Stimulated activated CD8-positive, alpha-beta memory T cell treated with anti-CD3 and anti-CD28 coated beads, Interleukin-4, amount 100 ng/mL, for 4 hours (primary cell): ENCODE measurements at places on chromosomes 6 and 20.

DNA sequence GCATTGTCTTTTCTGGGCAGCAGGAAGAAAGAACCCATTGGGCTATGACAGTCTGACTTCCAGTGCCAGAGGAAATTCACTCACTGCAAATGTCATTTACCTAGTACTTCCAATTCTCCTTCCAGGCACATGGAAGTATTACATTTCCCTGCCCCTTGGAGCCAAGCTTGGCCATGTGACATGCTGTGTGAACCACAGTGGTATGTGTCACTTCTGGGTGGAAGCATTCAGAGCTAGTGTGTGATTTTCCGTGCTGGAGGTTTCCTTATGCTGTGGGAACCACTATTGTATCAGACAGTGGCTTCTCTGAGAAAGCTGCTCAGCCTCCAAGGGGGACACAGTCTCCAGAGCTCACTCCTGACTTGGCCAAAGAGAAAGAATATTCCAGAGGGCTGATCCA lies 387.6 kb downstream of the CDC5L start:
- no peak for DNase-seq

DNA sequence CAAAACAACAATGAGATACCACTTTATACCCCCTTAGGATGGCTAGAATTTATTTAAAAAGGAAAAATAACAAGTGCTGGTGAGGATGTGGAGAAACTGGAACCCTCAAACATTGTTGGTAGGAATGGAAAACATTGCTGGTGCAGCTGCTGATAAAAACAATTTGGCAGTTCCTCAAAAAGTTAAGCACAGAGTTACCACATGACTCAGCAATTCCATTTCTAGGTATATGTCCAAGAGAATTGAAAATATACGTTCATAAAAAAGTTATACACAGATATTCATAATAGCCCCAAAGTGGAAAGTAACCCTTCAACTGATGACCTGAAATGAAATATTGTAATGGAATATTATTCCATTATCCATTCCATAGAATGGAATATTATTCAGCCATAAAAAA lies 55.0 kb downstream of the CD83 start:
- DNase-seq = no peak

GRCh38 chr6:70651326-70651905 lies 16.3 kb upstream of the SMAP1 start:
- DNase-seq = no peak

DNA sequence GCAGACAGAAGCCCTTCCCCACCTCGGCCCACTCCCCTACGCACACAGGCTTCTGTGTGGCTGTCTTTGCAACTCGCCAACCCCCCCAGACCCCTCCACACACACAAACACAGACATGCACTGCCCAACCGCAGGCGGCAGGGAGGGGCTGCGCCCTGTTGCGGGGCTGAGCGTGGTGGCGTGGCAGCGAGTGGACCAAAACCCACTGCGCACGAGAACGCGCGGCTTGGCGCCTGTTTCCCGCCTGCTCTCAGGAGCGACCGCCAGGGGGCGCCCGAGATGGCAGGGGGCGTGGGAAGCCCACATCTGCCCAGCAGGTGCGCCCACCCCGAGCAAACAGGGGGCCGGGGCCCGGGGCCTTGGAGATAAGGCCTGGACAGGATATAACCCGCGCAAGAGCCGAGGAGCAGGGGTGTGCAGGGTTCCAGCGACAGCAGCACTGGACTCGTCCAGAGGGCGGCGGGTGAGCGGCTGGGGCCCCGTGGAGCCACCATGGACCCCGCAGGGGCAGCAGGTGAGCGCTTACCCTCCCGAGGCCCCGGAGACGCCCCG lies at the start of gene RBPJL:
RBPJL (plus strand) TSS at position 410 of the 552 bp plus-strand sequence; CDS start at position 493, 83 bp downstream.
- no peak for DNase-seq

DNA sequence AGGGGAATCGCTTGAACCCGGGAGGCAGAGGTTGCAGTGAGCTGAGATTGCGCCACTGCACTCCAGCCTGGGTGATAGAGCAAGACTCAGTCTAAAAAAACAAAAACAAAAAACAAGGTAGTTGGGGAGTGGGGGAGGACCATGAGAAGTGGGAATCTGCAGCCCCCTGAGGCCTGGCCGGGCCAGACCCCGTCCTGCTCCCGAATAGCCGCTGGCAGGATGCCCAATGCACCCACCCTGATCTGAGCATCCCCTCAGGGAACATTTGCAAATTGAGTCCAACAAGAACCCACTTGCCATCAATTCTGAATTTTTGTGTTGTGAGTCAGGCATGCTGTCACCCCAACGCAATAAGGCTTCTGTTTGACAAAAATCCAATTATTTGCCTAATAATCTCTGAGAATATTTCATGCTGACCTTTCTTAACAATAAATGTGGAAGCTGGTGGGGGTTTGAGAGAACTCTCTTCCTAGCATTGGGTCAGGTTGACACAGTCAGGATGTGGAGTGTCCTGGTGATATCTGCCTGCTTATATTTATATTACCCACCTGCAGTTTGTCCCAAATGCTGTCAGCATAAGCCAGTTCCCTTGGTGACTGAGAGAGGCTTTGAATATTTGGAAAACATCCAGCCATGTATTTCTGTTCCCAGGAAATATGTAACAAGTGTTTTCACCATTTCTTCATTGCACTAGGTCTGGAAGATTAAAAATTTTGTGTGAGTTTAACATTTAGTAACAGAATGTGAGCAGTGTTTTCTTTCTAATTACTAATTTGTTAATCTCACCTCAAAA lies 28.4 kb upstream of the FRMD1 start:
- DNase-seq = no peak

DNA sequence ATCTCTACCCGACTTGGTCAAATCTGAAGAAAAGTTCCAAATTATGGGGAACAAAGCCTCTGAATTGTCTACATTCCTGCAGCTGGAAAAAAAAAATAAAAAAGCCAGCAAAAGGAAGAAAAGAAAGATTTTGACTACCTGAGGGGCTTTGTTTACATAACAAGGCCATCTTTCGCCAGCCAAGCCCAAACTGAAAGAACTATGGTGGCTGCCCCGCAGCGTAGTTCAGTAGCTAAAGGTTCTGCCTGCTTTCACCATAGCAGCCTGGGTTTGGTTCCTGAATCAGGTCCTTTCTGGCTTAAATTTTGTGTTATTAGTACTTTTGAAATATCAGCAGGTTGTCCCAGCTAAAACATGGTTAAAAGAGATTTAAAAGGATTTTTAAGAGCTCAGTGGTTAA lies 35.4 kb downstream of the ZNF133 start:
- no peak for DNase-seq

DNA sequence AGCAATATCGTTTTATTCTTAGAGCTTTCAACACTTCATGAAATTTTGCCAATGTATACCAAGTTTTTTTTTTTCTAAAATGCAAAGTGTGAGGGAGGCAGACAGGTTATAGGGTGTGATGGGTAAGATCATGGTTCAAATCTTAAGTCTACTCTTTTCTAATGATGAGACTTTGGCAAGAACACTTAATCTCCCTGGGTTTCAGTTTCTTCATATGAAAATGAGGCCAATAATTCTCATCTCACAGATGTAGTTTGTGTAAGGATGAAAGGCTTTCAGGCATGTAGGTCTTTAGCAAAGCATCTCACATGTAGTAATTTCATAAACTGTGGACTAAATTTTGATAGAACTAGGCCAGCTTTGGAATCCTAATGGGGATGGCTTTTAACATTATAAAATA lies 457.1 kb downstream of the QKI start:
- no peak for DNase-seq

DNA sequence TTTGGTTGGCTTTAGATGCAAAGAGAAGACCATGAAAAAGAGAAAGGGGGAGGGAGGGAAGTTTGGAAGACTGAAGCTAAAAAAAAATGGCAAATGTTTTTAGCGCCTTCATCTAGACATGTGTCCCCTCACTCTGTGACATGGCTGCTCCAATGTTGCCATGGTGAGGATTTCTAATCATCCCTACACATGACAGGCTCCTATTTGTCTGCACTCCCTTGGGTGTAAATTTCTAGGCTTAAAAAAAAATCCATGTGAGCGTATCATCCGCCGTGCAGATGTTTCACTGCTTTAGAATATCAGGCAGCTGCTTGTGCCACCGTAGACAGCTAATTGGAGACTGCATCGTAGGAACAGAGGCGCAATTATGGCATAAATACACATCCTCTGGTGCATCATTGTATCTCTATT lies 761.1 kb upstream of the MMS22L start:
- no peak for DNase-seq

DNA sequence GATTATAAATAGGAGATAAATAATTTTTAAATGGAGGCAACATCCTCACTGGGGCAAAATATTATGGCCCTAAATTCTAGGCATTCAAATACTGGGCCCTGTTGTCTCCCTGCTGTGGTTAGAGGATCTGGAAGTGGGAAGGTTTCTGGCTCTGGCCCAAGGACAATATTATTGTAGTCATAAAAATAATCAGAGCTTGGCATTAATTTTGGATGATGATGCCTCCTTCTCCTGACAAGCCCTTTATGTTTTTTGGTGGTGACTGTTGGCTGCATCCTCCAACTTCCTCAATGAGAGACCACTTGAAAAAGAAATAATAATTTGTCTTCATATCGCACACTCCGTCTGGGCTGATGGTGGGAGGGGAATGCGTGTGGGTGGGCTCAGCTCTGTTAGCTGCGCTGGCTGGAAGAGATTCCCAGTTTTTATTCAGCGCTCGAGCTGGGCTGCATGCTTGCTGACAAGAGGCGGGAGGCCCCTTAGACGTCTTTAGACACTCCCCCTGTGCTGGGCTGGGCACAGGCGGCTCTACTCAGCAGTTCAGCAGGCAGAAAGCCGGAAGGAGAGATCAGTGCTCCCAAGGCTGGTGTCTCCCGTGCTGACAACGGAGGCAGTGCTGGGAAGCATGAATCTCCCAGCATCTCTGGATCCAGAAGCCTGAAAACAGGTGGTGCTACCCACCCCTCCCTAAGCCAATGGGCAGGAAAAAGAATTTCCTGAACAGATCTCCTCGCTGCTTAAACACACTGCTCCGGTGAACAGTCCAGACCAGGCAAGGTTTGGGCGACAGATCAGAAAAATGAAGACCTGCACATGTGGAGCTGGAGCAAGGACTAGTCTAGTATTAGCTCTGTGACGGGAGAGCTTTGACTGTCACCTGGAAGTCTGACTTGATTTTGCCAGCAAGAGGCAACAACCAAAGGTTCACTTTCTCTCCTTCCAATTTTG lies 97.7 kb downstream of the SYCP2 start:
- no peak for DNase-seq

DNA sequence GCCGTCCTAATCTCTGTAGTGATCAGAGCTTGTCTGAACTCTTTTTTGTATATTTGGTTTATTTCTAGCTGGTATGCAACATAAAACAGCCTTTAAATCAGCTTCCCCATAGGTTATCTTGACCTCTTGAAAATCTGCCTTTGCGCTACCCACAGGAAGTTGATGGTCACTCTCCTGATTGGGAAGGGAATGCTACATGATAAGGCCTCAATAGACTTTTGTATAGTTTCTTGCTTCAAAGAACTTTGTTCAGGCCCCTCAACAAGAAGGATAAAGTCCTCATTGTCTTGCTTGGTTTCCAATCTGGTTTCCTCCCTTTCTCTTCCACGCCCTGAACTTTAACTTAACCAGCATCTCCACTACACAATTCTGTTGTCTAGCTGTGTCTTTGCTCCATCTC lies 95.4 kb upstream of the TENT5A start:
- no peak for DNase-seq

DNA sequence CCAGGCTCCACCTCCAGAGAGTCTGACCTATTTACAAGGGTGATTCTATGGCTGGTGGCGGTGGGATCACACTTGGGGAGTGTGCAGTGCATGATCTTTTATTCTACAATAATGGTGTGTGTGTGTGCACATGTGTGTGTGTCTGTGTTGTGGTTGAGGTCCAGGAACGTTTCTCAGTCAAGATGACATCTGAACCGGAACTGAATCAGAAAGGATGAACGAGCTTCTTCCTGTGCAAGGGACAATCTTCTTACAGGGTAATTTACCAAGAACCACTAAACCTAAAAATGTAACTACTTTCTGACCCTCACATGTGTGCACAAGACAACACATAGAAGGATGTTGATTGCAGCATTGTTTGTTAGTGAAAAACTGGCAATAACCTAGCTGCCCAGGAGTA lies 8.6 kb downstream of the MMP9 start:
- DNase-seq = no peak

DNA sequence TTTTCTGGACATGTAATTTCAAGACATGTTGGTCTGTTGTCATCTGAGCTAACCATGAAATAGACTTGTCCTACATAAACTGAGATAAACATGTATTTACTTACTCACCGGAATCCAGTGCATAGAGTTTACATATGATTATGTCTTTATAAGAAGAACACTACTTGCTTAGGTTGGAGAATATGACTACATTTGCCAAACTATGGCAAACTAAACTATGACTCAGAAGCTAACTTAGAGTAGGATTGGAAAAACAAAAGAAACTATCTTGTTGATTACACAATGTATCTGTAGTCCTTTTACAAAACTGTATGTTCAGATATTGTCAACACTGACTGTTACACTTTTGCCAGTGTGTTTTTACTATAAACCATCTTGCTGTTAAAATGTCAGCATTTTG lies 113.3 kb downstream of the CRYBG1 start:
- no peak for DNase-seq

- DNase-seq = no peak
These were observed 50.1 kb upstream of the HDGFL1 start for GRCh38 chr6:22519237-22519636.

GRCh38 chr6:3277851-3278416 lies 19.2 kb downstream of the PSMG4 start:
- no peak for DNase-seq

GRCh38 chr6:24795106-24795505 lies 3.6 kb downstream of the ARMH2 start:
- no peak for DNase-seq

- no peak for DNase-seq
These were observed 10.0 kb upstream of the LATS1 start for GRCh38 chr6:149727793-149728498.

DNA sequence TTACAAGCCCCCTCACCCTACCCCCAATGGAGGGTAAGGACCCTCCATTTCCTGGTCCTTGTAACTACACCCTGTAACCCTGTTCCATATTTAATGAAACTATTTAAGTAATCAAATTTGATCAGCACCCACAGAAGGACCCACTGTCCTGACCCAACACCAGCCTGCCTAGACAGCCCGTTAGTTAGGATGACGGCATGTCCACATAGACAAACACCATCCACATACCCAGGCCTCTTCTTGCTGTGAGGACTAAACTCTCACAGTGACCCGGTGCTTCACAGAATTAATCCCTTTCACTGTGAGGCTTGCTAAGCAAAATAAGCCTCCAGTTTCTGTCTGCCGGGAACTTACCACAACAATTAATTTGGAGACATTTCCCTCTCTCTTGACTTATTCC lies 32.8 kb upstream of the FOXQ1 start:
- DNase-seq = no peak

GRCh38 chr6:27374824-27375612 lies 13.5 kb upstream of the ZNF391 start:
- peak; percentile 50 for DNase-seq

- DNase-seq = no peak
These were observed 20.5 kb upstream of the SNRPC start for GRCh38 chr6:34736823-34737222.

- DNase-seq = no peak
These were observed 493.1 kb upstream of the FLRT3 start for GRCh38 chr20:14830466-14830865.

GRCh38 chr6:4883298-4883697 lies 107.1 kb downstream of the CDYL start:
- no peak for DNase-seq

- no peak for DNase-seq
These were observed 101.7 kb downstream of the TULP4 start for GRCh38 chr6:158413814-158414565.
